ENCODE measurements at places on chromosomes 3 and 15.

GRCh38 chr3:33075995-33076394, 21.0 kb downstream of the GLB1 start:
- DNase-seq = no peak

DNA sequence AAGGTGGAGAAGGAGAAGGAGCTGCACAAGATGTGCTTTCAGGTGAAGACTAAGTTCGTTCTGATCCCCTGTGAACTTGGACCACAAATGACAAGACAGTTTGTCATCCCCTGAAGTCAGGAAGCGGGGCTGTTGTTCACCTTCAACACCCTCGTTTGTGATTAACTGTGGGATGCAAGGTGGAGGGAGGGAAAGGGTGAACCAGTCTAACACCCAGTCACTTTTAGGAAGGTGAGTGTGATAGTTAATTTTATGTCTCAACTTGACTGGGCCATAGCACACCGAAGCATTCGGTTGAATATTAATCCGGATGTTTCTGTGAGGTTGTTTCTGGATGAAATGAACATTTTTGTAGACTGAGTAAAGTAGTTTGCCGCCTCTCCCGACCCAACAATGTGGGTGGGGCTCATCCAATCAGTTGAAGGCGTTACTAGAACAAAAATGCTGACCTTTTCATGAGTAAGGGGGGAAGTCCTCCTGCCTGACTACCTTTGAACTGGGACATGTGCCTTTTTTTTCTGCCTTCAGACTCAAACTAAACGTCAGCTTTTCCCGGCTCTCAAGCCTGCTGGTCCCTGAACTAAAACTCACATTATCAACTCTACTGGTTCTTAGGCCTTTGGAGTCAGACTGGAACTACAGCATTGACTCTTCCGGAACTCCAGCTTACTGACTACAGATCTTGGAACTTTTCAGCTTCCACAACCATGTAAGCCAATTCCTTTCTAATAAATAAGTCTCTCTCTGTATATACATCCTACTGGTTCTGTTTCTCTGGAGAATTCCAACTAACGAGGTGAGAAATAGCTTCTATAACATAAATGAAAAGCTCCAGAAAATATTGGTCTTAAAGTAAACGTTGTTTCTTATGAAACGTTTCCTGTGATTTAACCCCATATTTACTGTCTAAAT, 264.0 kb upstream of the SLITRK3 start:
- no peak for DNase-seq

- peak; percentile 33 for DNase-seq
Observed at GRCh38 chr15:90929246-90930019, 2.9 kb downstream of the HDDC3 start.

- DNase-seq = no peak
Observed at GRCh38 chr15:69209661-69210060, 49.2 kb downstream of the GLCE start.
